ENCODE measurements at places on chromosomes 7 and 10.

GRCh38 chr10:116978901-116979300, 26.1 kb downstream of the SHTN1 start:
- DNase-seq, result no peak

- no peak for DNase-seq
Measured at GRCh38 chr7:108118959-108119358, 11.2 kb downstream of the LAMB4 start.

DNA sequence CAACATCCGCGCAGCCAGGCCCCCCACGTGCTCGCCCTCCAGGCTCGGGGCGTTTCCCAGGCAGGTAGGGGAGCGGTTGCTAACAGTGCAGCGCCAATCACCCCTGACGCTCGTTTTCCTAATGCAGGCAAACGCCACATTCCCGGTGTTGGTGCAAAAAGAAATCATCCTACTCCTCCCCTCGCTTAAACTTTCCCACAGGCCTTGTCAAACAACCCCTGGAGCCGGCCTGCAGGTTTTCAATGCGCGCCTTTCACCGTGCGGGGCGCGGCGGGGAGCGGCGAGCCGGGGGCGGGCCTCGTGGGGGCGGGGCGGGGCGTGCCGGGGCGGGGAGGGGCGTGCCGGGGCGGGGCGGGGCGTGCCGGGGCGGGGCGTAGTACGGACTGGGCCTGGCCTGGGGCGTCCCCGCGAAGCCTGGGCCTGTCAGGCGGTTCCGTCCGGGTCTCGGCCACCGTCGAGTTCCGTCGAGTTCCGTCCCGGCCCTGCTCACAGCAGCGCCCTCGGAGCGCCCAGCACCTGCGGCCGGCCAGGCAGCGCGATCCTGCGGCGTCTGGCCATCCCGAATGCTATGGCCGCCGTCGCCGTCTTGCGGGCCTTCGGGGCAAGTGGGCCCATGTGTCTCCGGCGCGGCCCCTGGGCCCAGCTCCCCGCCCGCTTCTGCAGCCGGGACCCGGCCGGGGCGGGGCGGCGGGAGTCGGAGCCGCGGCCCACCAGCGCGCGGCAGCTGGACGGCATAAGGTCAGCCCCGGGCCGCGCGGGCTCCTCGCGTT, at the start of gene ECHDC3:
Gene ECHDC3, plus strand, starts transcription at position 374 of the 770 bp plus-strand sequence. Its CDS starts 195 bp downstream, at position 569.
- DNase-seq, result peak; percentile 48

DNA sequence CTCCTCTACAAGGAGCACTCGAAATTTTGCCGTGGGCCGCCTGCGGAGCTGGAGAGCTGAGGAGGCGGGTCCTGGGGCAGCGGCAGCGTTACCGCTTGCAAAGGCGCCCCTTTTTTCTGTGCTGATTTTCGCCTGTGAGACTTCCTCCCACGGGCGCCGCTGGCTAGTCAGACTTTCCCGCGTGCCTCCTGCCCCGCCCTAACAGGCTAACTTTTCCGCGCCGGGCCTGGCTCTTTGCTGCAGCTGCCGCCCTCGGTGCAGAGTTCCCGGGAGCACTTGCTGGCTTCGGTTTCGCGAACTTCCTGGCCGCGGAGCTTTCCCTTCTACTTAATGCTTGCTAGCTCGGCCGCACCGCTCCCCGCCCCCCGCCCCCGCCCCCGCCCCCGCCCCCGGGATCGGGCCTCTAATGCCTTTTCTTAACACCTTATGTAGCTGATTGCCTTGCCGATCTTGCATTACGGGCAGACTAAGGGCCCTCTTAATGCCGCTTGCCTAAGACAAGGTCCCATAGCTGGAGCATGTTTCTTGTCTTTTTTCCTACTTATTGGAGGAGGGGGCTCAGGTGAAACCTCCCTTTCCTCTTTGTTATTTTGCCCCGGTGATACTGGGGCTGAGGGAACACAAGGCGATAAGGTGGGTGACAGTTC, 37.9 kb upstream of the RASGEF1A start:
- DNase-seq, result peak; percentile 22

DNA sequence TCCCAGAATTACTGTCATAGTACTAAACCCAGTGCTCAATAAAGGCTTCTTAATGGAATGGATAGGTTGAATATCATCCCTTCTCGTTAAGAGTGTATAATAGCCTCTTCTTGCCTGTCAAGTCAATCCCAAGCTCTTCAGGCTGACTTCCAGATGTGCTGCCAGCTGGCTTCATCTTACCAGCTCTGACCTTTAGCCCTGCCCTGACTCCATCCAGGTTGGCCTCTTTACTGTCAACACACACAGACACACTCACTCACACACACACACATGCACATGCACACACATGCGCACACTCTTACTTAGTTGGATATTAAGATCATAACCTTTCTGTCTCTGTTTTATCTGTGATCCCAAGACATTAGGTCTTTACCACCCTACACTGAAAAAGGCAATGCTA, 49.1 kb downstream of the ASB4 start:
- no peak for DNase-seq

DNA sequence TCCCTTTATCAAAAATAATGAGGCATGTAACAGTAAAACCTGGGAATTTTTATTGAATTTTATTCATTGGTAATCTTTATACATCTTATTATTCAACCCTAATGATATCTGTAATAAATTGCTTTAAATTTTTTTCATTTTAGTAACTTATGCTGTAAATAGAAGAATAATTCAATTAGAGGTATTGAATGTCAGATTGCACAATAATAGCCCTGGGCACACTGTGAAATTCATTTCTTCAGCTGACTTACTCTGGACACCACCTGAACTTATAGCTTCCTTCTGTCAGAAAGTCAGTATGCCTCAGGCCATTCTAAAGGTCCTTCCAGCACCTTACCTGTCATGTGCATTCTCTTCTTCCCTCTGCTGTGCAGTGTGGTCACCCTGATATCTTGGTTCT, 59.2 kb downstream of the ADAM22 start:
- no peak for DNase-seq

DNA sequence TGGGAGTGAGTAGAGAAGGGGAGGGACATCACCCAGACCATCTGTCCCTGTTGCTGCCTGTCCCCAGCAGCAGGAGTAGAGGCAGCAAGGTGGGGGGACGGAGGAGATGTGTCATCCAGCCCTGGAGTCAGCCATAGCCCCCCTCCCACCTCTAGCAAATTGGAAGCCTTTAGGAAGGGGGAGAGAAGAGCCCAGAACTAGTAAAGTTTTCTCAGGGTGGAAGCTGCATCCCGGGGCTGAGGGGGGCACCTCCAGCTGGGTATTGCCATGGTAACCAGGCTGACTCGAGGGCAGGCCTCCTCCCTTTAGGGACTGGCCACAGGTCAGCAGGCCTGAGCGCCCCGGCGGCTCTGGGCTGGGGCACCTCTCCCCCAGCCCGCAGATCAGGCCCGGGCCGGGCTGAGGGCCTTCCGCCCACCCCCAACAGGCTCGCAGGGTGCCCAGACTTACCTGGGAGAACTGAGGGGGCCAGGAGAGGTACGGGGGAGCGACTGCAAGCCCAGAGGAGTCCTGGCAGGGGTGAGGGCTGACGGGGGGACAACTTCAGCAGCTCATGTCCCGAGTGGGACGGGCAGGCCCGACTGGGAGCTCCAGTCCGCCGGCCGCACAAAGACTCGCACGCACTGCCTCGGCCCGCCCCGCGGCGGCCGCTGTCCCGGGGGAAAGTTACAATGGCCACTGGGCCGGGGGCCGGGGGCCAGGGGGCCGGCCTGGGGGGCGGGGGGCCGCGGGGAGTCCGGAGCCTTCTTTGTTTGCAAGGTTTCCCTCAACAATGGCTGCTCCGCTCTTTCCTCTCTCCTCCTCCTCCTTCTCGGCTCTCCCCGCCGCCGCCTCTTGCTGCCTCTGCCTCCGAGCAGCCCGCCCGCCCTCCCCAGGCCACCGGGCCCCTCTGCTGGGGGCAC, 6.0 kb downstream of the LDB1 start:
- peak; percentile 24 for DNase-seq

DNA sequence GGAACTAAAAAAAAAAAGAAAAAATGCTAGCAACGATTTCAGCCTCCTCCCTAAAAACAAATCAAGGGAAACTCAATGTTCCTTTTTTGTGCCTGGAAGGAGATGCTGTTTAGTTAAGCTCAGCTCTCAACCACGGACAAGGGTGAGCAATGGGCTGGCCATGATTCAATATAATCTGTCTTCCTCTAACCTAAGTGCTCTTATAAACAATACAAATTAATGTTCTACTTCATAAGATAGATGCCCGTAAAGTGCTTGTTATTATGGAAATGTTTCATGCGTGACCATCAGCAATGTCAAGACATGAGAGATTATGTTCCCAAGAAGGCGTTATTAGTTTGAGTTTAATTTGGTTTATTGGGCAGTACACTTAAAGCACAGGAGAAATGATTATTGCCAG, 320.3 kb downstream of the SFMBT2 start:
- no peak for DNase-seq

DNA sequence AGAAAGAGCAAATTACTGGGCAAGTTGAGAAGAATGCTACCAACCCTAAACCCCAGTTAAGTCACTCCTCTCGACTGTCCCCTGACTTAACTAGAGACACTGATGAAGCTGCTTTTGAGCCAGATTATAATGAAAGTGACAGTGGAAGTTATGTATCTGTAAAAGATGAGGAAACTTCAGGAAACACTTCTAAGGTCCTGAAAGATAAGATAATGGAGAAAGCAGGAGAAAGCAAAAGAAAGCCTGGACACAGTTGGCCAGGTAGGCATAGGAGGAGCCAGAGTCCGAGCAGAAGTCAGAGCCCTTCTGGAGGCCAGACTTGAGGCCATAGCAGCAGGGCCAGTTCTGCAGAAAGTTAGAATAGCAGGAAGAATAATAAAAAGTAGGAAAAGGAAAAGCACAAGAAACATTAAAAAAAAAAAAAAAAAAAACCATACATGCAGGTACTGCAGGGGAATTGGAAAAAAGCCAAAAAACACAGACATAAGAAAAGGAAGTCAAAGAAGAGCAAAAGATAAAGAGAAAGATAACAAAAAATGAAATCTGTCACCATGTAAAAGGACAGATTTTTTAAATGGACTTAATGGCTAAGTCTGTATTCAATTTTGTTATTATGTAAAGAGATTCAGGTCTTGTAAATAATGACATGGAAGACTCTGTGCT, 101.0 kb upstream of the KCNMA1 start:
- no peak for DNase-seq

- DNase-seq, result no peak
Measured at GRCh38 chr7:136105191-136105590, 128.0 kb upstream of the MTPN start.

DNA sequence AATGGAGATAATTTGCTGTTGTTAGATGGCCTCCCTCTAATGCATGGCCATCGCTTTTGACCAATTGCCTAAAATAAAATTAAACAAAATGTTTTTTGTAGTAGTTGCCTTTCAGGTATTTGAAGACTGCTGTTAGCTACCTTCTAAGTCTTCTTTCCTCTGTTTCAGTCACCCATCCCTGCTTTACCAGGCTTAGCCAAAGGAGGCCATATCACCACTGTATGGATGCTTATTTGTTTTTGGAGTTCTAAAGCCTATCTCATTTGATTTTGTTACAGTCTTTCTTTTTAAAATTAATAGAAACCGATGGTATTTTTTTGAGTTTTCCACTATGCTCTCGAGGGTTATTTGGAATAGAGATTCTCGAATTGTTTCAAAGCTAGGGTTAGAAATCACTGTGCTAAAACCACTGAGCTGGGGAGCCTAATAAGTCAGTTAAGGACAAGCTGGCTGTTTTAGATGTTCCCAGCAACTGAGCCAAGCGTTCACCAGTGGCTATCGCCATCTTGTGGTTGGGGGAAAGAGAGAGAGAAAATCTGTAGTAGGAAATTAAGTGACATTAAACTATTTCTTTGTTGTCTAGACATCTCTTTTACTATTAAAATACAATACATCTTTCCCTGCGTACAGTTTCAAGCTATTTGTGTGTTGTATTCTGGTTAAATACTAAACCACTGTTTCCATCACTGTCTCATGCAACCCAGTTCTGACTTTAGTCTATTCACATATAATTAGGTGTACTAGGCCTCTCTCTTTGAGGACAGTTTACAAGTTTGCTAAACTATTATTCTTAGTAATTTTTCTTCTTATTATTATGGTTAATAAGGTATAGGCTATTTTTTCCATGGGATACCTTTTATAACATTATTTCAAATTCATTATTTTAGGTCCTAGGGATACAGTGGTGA, 52.2 kb downstream of the GPR158 start:
- peak; percentile 48 for DNase-seq

DNA sequence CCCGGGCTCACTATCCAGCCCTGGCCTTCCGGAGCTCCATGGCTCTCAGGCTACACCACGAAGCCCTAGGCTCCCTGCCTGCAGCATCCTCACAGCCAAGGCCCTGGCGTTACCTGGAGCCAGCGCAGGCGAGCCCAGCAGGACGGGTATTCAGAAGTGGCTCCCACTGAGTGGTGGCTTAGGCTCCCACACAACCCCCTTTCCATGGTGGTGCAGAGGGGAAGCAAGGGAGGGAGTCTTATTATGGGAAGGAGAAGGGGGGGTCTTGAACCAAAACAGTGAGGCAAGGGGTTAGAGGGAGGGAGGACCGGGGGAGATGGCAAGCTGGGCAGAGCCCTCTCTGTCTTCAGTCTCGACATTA, 29.6 kb upstream of the NDST2 start:
- DNase-seq, result no peak

DNA sequence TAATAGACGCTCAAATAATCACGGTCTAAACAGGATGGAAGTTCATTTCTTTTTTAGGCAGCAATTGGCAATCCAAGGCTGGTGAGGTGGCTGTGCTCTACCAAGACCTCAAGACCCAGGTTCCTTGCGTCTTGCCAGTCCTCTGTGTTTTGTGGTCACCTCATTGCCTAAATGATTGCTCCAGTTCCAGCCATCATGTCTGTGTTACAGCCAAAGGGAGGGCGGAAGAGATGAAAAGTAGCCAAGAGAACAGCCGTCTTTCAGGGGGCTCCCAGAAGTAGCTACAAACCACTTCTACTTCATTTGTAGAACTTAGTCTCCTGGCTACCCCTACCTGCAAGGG, 19.2 kb upstream of the C10orf67 start:
- no peak for DNase-seq

DNA sequence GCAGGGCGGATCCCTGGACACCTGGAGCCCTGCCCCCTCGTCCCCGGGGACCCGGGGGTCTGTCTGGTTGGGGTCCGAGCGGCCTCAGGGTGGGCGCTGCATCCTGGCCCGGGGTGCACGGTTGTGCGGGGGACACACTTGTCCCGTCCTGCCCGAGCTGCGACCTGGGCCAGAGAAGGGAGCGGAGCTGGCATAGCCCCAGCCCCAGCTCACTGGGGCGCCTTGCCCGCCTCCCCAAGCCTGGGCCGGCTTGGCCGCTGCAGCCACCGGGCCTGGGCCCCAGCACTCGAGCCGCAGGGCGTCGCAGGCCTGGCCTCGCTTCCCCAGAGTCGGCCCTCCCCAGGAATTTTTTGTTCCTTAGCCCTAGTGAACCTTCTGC, 54.5 kb downstream of the GLRX3 start:
- DNase-seq, result no peak

- no peak for DNase-seq
Measured at GRCh38 chr7:95427166-95427565, 7.7 kb downstream of the PON2 start.

DNA sequence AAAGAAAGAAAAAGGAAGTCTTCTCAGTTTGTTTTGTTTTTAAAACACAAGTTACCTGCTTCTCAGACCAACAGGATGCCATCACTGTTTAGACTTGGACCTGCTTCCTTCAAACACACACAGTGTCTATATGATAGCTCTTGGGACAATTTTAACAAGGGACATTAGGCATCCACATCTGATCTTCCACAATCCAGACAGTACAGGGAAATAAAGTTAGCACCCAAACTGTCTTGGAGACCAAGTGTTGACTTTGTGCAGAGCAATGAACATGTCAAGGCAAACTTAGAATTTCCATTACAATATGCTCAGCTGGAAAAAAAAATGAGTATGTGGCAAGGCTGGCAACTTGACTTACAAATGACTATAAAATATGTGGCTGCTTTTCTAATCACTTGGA, 80.9 kb downstream of the SGMS1 start:
- no peak for DNase-seq

- DNase-seq, result no peak
Measured at GRCh38 chr10:78921895-78922294, 146.9 kb upstream of the ZMIZ1 start.
